ENCODE measurements at places on chromosomes 3 and 15.

DNA sequence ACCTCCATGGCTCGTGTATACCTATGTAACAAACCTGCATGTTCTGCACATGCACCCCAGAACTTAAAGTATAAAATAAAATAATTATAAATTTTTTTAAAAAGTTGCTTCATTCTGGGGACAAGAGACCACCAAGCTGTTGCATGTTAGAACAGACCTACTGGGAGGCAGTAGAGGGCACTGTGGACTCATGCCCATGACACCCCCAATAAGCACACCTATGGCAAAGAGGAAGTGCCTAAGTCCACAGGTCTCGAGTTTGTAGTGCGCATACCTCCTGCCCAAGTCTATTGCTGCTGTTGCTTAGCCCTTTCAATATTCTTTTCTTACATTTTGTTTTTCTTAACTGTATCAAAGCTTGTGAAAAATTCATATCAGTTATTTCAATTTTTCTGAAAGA is 267.9 kb upstream of the THBS1 start:
- DNase-seq = no peak

GRCh38 chr3:77321646-77322045 is 281.7 kb downstream of the ROBO2 start:
- DNase-seq = no peak

DNA sequence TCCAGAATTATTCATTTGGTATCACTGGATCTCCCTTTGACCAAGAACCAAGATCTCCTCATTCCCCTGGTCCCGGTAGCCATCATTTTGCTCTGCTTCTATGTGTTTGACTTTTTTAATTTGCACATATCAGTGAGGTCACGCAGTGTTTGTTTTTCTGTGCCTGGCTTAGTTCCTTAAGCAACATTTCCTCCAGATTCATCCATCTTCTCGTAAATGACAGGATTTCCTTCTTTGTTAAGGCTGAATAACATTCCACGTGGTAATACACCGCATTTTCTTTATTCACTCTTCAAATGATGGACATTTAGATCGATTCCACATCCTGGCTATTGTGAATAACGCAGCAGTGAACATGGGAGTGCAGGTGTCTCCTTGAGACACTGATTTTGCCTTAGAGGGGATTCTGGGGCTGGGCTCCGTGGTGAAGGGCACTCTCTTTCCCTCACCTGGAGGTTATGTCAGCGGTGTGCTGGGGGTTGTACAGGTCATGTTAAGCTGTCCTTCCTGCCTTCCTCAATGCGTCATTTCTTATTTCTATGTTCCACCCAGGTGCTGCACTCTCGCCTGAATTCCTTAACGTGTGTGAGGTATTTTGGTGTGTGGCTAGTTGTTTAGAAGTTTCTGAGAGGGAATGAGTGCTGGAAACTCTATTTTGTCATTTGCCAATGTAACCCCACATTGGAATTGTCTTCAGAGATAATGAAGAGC is 212.2 kb downstream of the LPP start:
- no peak for DNase-seq

DNA sequence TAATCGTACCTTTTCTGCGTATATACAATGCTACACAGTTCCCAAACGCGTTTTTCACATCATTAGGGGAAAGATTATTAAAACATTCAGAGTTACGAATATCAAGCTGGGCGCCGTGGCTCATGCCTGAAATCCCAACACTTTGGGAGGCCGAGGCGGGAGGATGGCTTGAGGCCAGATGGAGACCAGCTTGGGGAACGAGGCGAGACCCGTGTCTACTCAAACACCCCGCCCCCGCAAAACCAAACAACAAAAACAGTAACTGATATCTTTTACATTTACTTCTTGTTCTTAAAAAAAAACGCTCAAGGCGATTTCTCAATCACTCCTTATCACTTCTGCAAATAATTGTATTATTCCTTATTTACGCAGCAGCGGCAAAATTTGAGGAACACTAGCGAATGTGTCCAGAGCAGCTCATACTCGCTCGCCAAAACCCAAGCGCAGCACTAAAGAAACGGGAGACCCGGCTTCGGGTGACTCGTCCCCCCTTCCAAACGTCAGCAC is 1.2 kb downstream of the ZBTB11 start:
- DNase-seq = peak; percentile 27

DNA sequence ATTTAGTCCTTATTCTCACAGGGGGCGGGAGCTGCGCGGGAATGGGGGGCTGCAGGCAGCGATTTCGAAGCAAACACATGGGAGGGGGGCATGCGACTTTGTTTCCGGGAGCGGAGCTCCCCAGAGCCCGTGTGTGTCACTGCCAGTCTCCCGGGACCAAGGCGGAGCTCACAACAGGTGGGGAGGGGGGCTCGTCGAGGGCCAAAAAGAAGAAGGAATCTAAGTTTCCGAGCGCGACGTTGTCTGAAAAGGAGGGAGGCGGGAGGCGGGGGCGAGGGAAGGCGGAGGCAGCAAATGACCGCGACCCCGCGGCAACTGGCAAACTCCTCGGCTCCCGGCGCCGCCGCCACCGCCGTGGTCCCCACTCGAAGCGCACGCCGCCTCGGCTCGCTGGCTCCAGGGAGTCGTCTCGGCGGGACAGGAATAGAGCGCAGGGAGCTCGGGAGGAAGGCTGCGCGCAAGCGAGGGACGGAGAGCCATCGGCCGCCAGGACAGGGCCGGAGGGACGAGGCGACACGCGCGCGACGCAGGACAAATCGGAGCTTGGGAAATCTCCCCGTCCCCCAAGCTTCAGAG is 1.4 kb downstream of the FOXP1 start:
- DNase-seq = peak; percentile 65

- peak; percentile 61 for DNase-seq
These were observed 81.2 kb downstream of the SRGAP3 start for GRCh38 chr3:9168241-9168741.

Data from stimulated activated CD4-positive, alpha-beta T cell treated with anti-CD3 and anti-CD28 coated beads, Interleukin-4, amount 100 ng/mL, for 1 hour (primary cell).